Suppressor macrophage treated with lipopolysaccharide for 4 hours (primary cell): ENCODE measurements at places on chromosomes 1 and 21.

DNA sequence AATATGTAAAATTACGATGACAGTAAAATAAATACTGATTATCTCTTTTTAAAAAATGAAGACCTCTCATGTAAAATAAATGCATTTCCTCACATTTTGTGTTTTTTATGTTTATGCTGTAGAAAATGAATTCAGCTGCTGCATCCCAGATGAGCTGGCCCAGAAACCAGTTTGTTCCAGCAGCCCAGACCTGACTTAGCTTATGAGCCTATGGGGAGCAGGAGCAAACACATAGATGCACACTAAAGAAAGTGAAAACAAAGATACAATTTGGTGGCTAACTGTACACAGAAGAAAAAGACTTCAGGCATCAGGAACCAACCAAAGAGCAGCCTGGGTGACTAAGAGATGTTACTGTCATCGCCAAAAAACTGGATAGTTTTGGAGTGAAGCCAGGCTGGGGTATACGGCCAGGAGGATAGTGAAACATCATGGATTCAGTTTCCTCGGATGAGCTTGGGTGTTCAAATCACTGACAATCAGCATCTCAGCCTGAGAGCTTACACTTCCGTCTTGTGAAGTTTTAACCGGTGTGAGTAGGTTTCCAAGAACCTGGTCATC lies 113.9 kb upstream of the BACE2 start:
- DNase-seq, result no peak

DNA sequence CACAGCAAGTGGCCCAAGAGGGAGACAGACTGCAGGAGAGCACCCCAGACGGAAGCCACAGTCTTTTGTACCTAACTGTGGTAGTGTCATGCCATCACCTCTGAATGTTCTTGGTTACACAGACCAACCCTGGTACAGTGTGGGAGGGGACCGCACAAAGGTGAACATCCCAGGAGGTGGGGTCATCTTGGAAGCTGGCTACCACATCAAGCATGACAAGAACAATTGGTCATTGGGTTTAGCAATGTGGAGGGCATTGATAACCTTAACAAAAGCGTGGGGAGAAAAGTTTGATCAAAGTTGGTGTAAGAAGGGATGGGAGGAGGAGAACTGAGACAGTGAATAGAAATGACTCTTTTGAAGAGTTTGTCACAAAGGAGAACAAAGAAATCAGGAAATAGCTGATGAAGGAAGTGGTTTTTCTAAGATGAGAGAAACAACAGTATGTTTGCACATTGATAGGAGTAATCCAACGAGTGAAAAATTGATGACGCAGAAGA lies 87.1 kb upstream of the CACNA1E start:
- DNase-seq, result no peak

GRCh38 chr1:192984080-192984479 lies 75.1 kb downstream of the UCHL5 start:
- DNase-seq, result no peak

GRCh38 chr1:245561665-245562234 lies 407.0 kb downstream of the KIF26B start:
- DNase-seq, result no peak

- DNase-seq, result no peak
Observed at GRCh38 chr1:185322636-185323035, 5.6 kb upstream of the IVNS1ABP start.
